ENCODE measurements at places on chromosomes 1 and 21. TPM values are rescaled to one million over a fixed set of nuclear protein-coding genes. Genes with fewer than 3 reads are reported as not detected.

GRCh38 chr1:18104546-18105100 lies 3.0 kb upstream of the IGSF21 start:
- DNase-seq: no peak

DNA sequence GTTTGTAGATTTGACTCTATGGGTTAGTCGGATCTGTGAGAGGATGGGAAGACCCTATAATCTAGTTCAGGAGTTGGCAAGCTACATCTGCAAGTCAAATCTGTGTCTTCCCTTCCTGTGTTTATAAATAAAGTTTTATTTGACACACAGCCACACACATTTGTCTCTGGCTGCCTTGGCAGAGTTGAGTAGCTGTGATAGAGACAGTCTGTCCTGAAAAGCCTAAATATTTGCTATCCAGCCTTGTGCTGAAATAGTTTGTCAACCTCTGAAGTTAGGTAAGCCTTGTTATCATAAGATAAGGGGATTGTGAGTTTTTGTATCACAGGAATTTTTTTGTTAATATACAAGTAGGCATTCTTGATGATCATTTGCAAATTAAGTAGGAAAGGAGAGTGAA lies 136.8 kb downstream of the NOS1AP start:
- DNase-seq: no peak

GRCh38 chr1:15440357-15440756 lies 2.1 kb downstream of the CTRC start:
- DNase-seq: no peak

DNA sequence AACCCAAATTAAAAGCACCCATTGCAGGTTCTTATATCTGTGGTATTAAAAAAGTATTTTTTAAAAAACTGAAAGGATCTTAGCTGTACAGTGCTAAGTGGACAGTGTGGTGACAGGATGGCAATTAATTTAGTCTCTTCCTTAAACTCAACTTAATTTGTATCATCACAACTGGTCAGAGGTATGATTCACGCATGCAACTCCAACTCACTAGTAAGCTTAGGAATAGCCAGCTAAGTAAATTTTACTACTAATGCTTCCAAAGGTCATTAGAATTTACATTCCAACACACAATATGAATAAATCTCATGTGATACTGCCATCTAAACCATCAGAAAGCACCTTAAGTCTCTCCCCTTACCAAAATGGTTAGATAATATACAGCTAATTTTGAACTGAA lies 35.4 kb downstream of the ENAH start:
- no peak for DNase-seq

- no peak for DNase-seq
Observed at GRCh38 chr1:219506473-219506899, 106.4 kb downstream of the ZC3H11B start.

DNA sequence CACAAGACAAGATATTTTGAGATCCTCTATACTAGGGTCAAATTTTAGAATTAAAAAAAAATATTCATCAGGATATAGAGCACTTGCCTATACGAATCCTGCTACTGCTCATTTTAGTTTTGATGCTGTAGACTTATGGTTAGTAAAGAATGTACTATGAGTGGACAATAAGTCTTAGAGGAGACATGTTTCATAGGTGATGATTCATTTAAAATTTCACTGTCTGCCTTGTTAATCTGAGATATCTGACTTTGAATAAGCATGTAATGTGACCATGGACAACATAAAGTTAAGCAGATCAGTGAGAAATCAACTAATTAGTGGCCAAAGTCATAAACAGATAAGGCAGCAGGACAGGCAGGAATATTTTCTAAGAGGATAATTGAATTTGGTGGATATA lies 106.8 kb upstream of the HP1BP3 start:
- no peak for DNase-seq

- peak; percentile 39 for DNase-seq
Observed at GRCh38 chr1:211323156-211324063, 3.2 kb upstream of the TRAF5 start.

DNA sequence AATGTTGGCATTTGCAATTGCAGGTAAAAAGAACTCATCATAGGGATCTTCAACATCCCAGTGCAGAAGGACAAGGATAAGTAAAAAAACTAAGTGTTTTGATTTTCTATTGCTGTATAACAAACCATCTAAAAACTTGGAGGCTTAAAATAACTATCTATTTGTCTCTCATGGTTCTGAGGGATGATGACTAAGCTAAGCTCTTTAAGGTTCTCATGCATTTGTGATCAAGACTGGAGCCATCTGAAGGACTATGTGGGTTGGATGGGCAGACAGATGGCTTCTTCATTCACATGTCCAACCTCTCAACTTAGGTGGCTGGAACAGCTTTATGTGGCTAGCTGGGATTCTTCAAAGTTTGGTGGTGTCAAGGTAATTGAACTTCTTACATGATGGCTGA lies 51.5 kb downstream of the RPL5 start:
- no peak for DNase-seq

The LIN28A gene
- not detected for polyA plus RNA-seq

- no peak for DNase-seq
Observed at GRCh38 chr1:145702826-145703225, 4.3 kb downstream of the PDZK1 start.

All from forelimb muscle (tissue), 1 donor.